Bronchial epithelial cell (primary cell): ENCODE measurements at places on chromosomes 7 and 10.

DNA sequence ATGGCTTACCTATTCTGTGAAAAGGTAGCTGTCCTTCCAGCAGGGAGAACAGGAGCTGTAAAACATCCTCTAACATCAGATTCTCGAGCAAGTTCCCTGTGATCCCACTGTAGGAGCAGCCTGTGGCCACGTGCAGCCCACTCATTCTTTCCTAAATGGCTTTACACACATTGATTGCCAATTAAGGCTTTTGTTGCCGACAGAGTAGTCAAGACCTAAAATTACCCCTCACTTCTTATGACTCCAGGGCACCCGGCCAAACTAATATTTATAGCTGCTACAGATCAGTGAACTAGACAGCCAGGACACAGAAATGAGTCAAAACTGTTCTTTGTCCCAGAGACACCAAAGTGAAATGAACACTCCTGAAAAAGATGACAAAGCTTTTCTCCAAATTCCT, 832.1 kb downstream of the SORCS3 start:
- no peak for DNase-seq

DNA sequence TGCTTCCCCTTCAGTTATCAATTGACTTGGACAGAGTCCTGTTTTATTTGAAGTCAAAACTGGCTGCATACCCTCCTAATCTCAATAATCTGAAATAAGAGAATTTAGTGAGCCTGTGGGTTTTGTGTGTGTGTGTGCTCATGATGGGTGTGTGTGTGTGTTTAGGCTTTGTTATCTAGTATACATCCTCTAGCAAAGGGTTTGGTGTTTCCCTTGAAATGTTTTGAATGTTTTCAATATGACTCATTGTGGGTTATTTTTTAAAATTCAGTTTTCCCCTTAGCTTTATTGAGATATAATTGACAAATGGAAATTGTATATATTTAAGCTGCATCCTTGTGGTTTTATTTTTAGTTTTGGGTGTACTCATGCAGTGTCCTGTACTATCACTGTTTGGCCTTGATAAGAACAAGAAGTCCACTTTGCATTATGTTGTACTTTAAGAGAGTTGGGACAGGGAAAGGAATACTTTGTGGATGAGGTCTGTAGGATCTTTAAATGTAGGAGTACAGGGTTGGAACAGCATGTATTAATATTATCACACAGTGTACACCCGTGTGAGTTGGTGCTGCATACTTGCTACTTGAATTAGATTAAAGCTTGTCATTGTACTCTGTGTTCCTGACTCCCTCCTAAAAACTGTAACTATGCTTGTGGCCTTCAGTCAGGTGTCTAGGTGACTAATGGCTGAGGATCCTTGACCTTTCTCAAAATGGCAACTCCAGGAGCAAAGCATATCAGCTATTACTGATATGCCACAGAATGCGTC, 58.3 kb downstream of the VCL start:
- peak; percentile 66 for DNase-seq

- peak; percentile 80 for DNase-seq
Measured at GRCh38 chr10:121627876-121628581, 29.8 kb upstream of the FGFR2 start.

DNA sequence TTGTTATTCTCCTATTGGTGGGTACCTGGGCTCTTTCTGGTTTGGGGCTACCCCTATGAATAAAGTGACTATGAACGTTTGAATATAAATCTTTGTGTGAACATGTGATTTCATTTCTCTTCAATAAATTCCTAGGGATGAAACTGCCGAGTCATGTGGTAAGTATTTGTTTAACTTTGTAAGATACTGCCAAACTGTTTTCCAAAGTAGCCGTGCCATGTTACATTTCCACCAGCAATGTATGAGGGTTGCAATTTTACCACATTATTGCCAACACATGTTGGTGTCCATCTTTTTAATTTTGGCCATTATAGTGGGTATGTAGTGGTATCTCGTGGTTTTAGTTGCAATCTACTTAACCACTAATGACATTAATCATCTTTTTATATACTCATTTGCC, 94.7 kb downstream of the ZNRF2 start:
- no peak for DNase-seq

DNA sequence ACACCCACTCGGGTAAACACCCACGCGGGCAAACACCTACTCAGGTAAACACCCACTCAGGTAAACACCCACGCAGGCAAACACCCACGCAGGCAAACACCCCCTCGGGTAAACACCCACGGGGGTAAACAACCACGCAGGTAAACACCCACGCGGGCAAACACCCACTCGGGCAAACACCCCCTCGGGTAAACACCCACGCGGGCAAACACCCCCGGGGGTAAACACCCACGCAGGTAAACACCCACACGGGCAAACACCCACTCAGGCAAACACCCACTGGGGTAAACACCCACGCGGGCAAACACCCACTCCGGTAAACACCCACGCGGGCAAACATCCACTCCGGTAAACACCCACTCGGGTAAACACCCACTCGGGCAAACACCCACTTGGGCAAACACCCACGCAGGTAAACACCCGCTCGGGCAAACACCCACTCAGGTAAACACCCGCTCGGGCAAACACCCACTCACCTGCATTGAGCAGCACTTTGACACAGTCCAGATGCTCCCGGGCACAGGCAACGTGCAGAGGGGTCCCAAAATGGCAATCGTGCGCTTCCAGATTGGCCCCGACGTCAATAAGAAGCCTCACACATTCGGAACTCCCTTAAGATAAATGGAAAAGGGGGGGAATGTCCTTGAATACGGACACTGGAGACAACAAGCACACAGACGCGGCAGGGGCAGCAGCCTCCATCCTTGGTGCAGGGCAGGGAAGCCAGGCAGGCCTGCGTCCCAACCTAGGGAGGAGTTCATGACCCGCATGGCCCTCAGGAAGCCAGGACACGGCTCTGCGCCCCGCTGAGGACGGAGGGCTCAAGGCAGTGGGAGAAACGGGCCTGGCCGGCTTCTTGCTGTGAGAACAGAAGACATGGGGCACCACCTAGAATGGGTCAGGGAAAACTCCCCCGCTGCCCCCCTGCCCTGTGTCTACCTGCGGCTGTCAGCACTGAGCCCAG, 17.6 kb downstream of the ASB13 start:
- no peak for DNase-seq

DNA sequence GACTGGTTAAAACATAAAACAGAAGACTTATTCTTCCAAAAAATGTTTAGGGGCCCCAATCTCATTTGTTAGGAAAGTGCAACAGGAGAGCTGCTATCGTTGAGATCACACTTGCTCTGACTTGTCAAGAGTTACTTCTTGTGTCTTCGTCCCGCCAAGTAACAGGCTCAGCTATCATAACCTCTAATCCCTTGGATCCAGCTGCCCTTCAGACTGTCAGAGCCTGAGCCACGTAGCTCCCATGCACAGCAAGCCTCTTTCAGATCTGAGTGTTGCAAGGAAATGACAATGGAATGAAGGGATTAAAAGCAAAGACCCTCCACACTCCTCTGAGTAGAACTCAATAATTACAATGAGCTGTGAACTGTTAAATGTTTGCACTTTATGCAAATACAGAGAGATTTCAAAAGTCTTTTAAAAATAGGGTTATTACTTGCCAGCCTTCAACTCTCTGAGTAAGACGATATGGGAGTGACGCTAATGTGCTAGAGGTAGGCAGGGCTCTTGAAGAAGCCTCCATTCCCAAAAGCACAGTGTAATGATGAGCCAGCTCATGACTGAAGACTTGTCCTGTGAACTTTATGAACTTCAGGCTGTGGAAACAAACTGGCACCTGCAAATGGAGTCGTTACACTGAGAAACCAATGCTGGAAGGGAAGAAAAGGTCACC, 28.4 kb upstream of the CDK13 start:
- peak; percentile 51 for DNase-seq
